H1 (cell line): ENCODE measurements at places on chromosomes 2 and 18. TPM values are rescaled to one million over a fixed set of nuclear protein-coding genes. Genes with fewer than 3 reads are reported as not detected.

DNA sequence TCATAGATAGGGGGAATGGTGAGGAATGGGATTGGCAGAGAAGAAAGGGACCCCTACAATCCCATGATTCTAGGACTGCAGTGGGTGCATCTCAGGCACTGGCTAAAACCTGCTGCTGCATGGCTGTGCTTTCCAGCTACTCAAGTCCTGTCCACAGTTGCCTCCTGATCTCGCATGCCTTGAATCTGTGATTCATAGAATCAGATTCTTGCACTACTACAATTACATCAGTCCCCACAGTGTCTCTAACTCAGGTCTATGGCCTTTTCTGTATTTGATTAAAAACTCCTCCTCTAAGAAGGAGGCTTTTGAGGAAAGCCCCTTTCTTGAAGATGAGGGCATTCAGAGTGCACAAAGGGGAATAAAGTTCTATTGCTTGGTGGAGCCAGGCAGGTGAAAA is 117.4 kb downstream of the LRATD1 start:
- H3K36me3 ChIP-seq = no peaks in the 10 kb centered on the region
- no peak overlapping the region for H3K27ac ChIP-seq
- no peak for DNase-seq
- no peaks in the 10 kb centered on the region for H3K27me3 ChIP-seq
- no peaks in the 10 kb centered on the region for H3K4me1 ChIP-seq

DNA sequence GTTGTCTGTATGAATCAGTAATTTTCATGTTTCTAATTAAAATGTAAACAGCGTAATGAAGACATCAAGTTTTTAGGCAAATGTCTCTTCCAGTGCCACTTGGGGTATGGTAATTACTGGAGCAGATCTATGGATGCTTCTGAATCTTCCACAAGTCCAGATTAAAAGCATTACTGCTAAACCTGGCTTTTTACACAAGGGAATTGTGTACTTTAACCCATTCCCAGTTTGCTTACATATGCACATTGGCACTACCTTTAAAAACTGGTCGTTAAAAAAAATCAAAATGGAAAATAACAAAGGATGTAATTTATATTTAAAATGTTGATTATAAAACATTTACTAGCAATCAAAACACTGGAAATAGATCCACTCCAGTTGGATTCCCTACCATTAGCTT is 19.7 kb downstream of the FIGN start:
- no peak overlapping the region for H3K27ac ChIP-seq
- H3K4me1 ChIP-seq = no peaks in the 10 kb centered on the region
- no peak overlapping the region for H3K4me3 ChIP-seq
- no peaks in the 10 kb centered on the region; the same call in 1 of the 2 replicates for H3K27me3 ChIP-seq

DNA sequence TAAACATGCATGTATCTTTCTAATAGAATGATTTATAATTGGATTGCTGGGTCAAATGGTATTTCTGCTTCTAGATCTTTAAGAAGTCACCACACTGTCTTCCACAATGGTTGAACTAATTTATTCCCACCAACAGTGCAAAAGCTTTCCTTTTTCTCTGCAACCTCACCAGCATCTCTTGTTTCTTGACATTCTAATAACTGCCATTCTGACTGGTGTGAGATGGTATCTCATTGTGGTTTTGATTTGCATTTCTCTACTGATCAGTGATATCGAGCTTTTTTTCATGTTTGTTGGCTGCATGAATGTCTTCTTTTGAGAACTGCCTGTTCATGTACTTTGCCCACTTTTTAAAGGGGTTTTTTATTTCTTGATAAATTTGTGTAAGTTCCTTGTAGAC is 182.5 kb downstream of the ANKRD44 start:
- no peaks in the 10 kb centered on the region for H3K36me3 ChIP-seq
- no peak for DNase-seq
- H3K4me1 ChIP-seq = no peaks in the 10 kb centered on the region
- H3K27ac ChIP-seq = no peak overlapping the region

- H3K36me3 ChIP-seq = no peaks in the 10 kb centered on the region
- no peaks in the 10 kb centered on the region for H3K4me1 ChIP-seq
- H3K4me3 ChIP-seq = no peak overlapping the region
- H3K27ac ChIP-seq = no peak overlapping the region
- DNase-seq = no peak
Measured at GRCh38 chr18:41569867-41570266, 385.2 kb upstream of the PIK3C3 start.

DNA sequence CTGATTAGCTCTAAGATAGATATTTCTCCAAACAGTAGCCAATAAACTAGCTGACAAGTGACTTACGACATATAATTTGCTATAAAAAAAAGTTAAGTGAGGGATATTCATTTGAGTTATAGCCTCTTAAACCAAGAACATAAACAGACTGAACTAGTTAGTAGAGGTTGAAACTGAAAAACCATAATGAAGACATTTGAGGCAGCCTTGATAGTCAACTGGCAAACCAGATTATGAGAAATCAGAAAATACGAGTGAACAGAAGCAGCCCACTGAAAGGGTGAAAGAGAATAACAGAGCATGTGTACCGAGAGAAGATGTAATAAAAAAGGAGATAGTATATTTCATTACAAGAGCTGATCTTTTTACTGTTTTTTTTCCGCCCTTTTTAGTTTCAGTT is 698.1 kb upstream of the SETBP1 start:
- H3K36me3 ChIP-seq = no peaks in the 10 kb centered on the region
- no peak for DNase-seq
- H3K4me1 ChIP-seq = no peaks in the 10 kb centered on the region
- no peak overlapping the region for H3K4me3 ChIP-seq
- H3K27ac ChIP-seq = no peak overlapping the region
- H3K27me3 ChIP-seq = no peaks in the 10 kb centered on the region

- DNase-seq = no peak
- H3K27ac ChIP-seq = no peak overlapping the region
- H3K4me3 ChIP-seq = no peak overlapping the region
- no peaks in the 10 kb centered on the region for H3K36me3 ChIP-seq
Measured at GRCh38 chr2:65528241-65528574, 95.8 kb upstream of the SPRED2 start.

- H3K4me1 ChIP-seq = no peaks in the 10 kb centered on the region
- DNase-seq = no peak
- no peaks in the 10 kb centered on the region for H3K36me3 ChIP-seq
- H3K27me3 ChIP-seq = no peaks in the 10 kb centered on the region
- no peak overlapping the region for H3K4me3 ChIP-seq
Measured at GRCh38 chr2:176614930-176615329, 345.7 kb downstream of the MTX2 start.

- no peaks in the 10 kb centered on the region for H3K27me3 ChIP-seq
- no peak overlapping the region for H3K27ac ChIP-seq
- no peak overlapping the region for H3K4me3 ChIP-seq
- H3K36me3 ChIP-seq = no peaks in the 10 kb centered on the region
Measured at GRCh38 chr2:191983591-191983990, 136.7 kb upstream of the CAVIN2 start.

DNA sequence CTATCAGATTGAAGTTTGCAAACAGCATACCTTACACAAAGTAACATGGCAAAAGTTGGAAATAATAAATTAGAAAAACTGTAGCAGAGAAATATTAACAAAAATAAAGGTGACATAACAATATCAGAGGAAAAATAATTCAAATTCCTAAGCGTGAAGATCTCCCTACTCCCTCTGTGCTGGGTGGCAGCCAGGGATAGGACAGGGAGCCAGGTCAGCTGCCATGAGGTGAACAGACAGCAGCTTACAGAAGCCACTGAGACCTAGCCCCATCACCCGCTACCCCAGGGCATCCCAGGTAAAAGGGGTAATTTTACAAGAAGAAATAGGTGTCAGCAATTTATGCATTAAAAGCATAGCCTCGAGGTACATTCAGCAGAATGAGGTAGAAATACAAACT is 423.8 kb upstream of the HS6ST1 start:
- no peak overlapping the region for H3K4me3 ChIP-seq
- DNase-seq = no peak
- H3K4me1 ChIP-seq = no peaks in the 10 kb centered on the region
- H3K36me3 ChIP-seq = no peaks in the 10 kb centered on the region
- H3K27me3 ChIP-seq = peaks cover 5% of the 10 kb centered on the region; the same call in 1 of the 2 replicates

DNA sequence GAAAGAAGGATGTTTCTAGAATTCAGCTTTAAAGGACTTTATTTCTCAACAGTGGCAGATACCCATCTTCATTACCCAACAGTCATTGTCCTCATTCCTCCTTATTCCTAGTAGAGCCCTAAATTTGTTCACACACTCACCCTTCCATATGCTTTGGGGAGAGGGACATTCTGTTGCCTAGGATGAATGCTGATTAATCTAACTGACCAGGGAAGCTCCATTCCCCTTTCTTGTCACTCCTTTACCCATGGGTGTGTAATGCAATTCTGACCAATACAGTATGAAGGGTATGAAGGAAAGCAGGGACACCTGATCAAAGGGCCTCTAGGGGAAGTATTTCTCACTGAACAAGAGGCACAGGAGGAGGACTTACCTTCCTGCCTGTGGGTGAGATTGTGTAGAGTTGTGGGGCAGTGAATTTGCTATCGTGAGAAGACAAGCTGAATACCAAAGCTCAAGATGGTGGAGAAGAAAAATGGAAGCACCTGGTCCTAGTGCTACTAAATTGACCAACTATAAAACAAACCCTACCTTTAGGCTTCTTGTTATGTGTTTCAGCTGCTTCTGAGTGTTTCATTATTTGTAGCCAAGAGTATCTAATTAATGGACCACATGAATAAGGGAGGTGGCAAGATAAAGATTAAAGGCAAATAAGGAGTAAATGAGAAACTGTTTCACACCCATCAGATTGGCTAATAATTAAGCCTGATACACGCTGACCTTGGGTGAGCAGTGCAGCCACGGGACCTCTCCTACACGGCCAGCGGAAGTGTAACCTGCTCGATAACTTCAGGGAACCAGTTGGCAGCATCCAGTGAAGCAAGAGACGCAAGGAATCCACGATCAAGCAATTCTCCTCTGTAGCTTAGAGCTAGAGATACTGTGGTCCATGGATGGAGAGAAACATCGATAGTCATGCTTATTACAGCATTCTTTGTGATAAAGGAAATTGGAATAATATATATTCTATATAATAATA is 202.3 kb downstream of the MYCN start:
- H3K36me3 ChIP-seq = no peaks in the 10 kb centered on the region
- H3K27me3 ChIP-seq = no peaks in the 10 kb centered on the region
- H3K4me3 ChIP-seq = no peak overlapping the region
- H3K27ac ChIP-seq = no peak overlapping the region
- DNase-seq = peak; percentile 43

GRCh38 chr2:31581124-31581795 is 522 bp upstream of the SRD5A2 start:
- H3K4me3 ChIP-seq = peak overlapping the region; percentile 50; the same call in 1 of the 2 replicates
- no peaks in the 10 kb centered on the region for H3K36me3 ChIP-seq
- no peaks in the 10 kb centered on the region; the same call in 1 of the 2 replicates for H3K4me1 ChIP-seq
- H3K27me3 ChIP-seq = peaks cover 31% of the 10 kb centered on the region

DNA sequence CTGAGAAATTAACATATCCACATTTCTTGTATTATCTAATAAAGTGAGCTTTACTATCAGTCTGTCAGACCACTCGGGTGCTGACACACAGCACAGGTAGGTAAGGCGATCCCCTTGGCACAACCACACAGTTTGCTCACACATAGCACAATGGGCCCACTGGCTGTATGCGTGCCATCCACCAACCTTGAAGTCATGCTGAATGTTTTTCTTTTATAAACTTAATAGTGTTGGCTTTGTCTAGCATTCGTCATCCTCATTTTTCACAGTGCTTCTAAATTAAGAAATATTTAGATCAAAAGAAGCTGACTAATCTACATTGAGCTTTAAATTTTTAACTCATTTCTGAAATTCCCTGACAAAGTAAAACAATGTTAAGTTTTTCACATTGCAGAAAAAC is 50.0 kb upstream of the PAPOLG start:
- DNase-seq = no peak
- H3K27me3 ChIP-seq = no peaks in the 10 kb centered on the region
- no peak overlapping the region for H3K4me3 ChIP-seq
- H3K36me3 ChIP-seq = no peaks in the 10 kb centered on the region
- H3K4me1 ChIP-seq = no peaks in the 10 kb centered on the region

- H3K27me3 ChIP-seq = peaks cover 22% of the 10 kb centered on the region
- peak; percentile 81 for DNase-seq
- H3K27ac ChIP-seq = no peak within 1 kb of the TSS
Measured at GRCh38 chr2:72887032-72887739, at the start of gene SPR. SPR (plus strand) TSS chr2:72887408; CDS start chr2:72887433, 25 bp downstream.

DNA sequence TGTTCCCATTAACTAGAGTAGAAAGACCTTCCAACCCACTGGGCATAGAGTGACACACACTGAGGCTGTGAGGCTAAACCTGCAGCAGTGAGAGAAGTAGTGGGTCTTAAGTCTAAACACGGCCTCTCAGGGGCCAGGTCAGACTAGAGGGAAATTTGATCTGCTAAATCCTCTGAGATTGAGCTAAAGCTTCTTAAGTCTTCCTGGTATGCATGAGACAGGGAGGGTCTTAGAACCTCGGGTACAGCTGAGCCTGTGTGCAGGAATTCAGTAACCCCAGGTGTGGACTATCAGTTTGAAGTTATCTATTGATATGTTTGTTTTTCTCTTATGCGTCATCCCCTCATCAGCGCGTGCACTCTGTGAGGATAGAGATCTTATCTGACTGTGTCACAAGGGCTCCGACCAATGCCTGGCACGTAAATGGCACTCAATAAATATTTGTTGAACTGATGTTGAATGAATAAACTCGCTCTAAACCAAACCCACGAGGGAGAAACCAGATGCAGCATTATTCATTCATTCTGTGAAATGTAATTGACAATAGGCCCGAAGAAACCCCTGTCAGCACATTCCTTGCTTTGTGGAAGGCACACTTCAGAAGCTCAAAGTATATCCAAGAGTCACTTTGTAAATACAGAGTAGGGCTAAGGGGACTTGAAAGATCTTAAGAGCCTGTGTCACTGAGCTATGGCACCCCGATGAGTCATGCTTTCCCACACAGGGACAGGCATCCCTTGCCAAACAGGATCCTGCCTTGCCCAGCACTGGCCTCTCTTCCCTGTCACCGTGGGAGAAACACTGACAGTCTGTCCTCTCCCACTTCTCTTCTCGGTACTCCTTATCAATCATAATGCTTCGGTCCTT is 21.7 kb upstream of the RAB10 start:
- H3K4me3 ChIP-seq = no peak overlapping the region
- no peak for DNase-seq
- H3K27me3 ChIP-seq = no peaks in the 10 kb centered on the region
- no peak overlapping the region; the same call in 1 of the 2 replicates for H3K27ac ChIP-seq
- H3K36me3 ChIP-seq = no peaks in the 10 kb centered on the region

DNA sequence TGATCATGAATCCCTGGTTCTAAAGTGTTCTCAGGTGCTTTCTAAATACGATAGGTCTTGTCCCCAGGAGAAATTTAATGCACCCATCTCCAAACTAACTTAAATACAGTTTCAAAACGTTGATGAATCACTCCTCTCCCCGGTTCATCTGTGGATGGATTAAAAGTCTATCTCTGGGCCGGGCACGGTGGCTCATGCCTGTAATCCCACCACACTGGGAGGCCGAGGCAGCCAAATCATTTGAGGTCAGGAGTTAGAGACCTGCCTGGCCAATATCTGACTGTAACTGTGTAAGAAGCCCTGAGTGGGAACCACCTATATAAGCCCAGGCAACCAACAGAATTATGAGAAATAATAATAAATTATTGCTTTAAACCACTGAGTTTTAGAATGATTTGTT is 78.7 kb downstream of the LONRF2 start:
- H3K4me1 ChIP-seq = peaks cover under 1% of the 10 kb centered on the region; the same call in 1 of the 2 replicates
- no peak for DNase-seq
- no peak overlapping the region for H3K27ac ChIP-seq
- H3K27me3 ChIP-seq = no peaks in the 10 kb centered on the region; the same call in 1 of the 2 replicates
- H3K4me3 ChIP-seq = no peak overlapping the region

The MALL gene
- 3.6 and 3.9 TPM in 2 replicates for total RNA-seq

The DOK6 gene
- 0.50 and 0.75 TPM in 2 replicates for total RNA-seq

The MC5R gene
- total RNA-seq = 0.31 and 0.37 TPM in 2 replicates

The TMEM198 gene
- total RNA-seq = 10.2 and 11.0 TPM in 2 replicates

The MOCOS gene
- total RNA-seq = 5.8 and 6.5 TPM in 2 replicates

The SIX2 gene
- 0.84 and 1.0 TPM in 2 replicates for total RNA-seq

The FBXO15 gene
- 0.46 and 0.84 TPM in 2 replicates for total RNA-seq

The SPP2 gene
- total RNA-seq = not detected in 2 replicates

The LYPD6 gene
- total RNA-seq = 8.8 and 8.9 TPM in 2 replicates

The PHLPP1 gene
- total RNA-seq = 66.3 and 67.4 TPM in 2 replicates
